ENCODE measurements at places on chromosomes 12 and 14. TPM values are rescaled to one million over a fixed set of nuclear protein-coding genes. Genes with fewer than 3 reads are reported as not detected.

DNA sequence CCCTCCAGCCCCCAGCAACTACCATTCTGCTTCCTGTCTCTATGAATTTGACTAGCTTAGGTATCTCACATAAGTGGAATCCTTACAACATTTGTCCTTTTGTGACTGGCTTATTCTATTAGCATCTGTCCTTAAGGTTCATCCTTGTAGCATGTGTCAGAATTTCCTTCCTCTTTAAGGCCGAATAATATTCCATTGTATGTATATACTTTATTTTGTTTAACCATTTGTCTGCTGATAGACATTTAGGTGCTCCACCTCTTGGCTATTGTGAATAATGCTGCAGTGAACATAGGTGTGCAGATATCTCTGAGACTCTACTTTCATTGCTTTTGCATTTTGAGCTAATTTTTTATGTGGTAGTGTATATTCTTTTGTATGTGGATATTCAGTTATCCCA, 75.7 kb downstream of the SPATS2 start:
- H3K36me3 ChIP-seq = no peaks in the 10 kb centered on the region
- no peak for DNase-seq
- peaks cover 15% of the 10 kb centered on the region for H3K4me1 ChIP-seq
- H3K27ac ChIP-seq = no peak overlapping the region
- no peak overlapping the region for H3K4me3 ChIP-seq

GRCh38 chr14:28057359-28058296, 709.0 kb upstream of the FOXG1 start:
- no peaks in the 10 kb centered on the region for H3K4me1 ChIP-seq
- DNase-seq = peak; percentile 34
- H3K4me3 ChIP-seq = peak overlapping the region; percentile 27
- no peaks in the 10 kb centered on the region for H3K27me3 ChIP-seq
- H3K27ac ChIP-seq = no peak overlapping the region

GRCh38 chr12:18224745-18225144, 36.6 kb upstream of the PIK3C2G start:
- H3K4me1 ChIP-seq = no peaks in the 10 kb centered on the region
- DNase-seq = no peak
- H3K27ac ChIP-seq = no peak overlapping the region
- H3K36me3 ChIP-seq = no peaks in the 10 kb centered on the region

DNA sequence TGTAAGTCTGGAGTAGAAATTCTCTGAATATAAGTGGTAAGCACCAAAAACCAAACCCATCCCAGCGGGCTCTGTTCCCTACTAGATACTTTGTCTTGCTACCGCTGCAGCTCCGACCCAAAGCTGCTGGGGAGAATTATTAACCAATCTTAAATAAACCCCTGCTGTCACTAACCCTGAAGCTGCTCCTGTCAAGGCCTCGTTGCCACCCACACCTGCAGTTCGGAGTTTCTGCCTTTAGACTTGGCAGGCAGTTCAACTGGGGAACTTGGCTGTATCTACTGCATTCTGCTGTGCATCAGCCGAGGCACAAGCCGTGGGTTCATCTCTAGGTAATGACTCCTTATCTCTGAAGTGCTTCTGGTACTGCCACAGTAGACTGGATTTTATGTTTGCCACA, 55.5 kb downstream of the PPM1A start:
- H3K4me1 ChIP-seq = peaks cover 4% of the 10 kb centered on the region
- H3K27me3 ChIP-seq = no peaks in the 10 kb centered on the region
- H3K27ac ChIP-seq = no peak overlapping the region
- no peaks in the 10 kb centered on the region for H3K36me3 ChIP-seq
- no peak overlapping the region for H3K4me3 ChIP-seq

- DNase-seq = no peak
- H3K36me3 ChIP-seq = peaks cover 94% of the 10 kb centered on the region
- no peak overlapping the region for H3K4me3 ChIP-seq
- H3K4me1 ChIP-seq = peaks cover 21% of the 10 kb centered on the region
These were observed 11.0 kb downstream of the ZNF219 start for GRCh38 chr14:21087294-21088091.

The GARIN6 gene
- total RNA-seq = not detected

All from stomach (tissue), 19 donors.